Activated CD4-positive, alpha-beta T cell treated with anti-CD3 and anti-CD28 coated beads, Interleukin-2, amount 50 U/mL, for 24 hours (primary cell): ENCODE measurements at places on chromosomes 3 and 15.

DNA sequence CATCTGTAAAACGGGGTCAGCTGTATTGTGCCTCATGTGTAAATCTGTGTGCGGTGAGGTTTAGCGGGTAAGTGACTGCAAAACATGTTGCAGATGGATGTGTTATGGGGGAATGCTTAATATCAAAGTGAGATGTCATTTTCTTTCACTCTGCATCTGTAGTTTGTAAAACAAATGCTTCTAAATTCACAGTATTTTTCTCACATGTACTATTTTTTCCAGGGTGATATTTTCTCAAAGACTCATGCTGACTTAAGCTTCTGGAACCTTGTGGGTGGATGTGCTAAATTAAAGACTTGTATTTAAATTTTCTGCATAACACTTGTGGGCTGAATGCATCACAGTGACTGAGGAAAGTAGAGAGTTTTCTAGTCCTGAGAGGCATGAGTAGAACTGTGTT is 115.2 kb upstream of the TP63 start:
- DNase-seq: no peak

DNA sequence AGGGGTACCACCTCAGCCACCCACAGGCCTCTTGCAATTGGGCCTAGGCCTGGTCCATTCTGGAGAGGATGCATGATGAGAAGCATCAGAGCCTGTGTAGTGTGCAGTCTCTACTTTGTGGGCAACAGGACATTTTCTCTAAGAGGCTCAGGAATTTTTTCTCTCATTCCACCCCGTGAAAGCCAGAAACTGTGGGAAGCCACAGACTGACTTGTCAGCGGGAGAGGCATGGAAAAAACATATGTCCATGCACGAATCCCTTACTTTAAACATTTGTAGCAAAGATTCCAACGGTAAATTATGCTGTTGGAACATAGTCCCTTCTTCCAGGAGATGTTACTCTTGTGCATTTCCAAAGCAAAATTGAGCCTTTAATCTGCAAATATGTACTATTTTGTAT is 196.5 kb downstream of the KLHL25 start:
- DNase-seq: no peak

DNA sequence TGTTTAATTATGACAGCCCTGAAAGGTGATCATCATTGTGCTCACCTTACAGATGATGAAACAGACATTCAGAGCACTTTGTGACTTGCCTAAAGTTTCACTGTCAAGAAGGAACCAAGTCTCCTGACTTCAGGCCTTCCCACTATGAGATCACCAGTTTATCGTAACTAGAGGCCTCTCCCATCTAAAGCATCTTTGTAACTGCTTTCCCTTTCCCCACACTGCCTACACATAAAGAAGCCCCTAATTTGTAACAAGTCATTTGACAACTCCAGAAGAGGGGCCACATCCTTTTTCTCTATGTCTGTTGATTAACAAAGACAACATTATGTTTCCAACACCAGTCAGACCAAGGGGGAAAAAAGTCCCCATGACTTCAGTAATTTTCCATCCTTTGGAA is 1.1 kb downstream of the KLHL6 start:
- DNase-seq: no peak

GRCh38 chr3:186933816-186934215 is 3.5 kb downstream of the ST6GAL1 start:
- DNase-seq: no peak

DNA sequence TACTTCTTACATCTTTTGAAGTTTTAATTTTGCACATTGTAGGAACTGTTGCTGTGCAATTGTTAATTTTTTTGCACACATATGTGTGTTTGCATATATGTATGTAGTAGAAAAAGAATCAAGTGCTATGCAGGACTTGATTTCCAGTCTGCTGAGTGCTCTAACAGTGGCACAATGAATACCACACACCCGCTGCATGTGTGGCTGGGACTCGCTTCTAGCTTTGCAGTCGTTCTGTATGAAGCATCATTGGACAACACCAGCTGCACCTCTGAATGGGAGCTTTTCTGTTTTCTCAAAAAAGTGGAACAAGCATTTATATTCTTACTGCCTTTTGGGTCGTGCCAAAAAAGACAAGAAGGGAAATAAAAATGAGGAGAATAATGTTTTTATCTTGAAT is 564.7 kb downstream of the FOXP1 start:
- DNase-seq: no peak

DNA sequence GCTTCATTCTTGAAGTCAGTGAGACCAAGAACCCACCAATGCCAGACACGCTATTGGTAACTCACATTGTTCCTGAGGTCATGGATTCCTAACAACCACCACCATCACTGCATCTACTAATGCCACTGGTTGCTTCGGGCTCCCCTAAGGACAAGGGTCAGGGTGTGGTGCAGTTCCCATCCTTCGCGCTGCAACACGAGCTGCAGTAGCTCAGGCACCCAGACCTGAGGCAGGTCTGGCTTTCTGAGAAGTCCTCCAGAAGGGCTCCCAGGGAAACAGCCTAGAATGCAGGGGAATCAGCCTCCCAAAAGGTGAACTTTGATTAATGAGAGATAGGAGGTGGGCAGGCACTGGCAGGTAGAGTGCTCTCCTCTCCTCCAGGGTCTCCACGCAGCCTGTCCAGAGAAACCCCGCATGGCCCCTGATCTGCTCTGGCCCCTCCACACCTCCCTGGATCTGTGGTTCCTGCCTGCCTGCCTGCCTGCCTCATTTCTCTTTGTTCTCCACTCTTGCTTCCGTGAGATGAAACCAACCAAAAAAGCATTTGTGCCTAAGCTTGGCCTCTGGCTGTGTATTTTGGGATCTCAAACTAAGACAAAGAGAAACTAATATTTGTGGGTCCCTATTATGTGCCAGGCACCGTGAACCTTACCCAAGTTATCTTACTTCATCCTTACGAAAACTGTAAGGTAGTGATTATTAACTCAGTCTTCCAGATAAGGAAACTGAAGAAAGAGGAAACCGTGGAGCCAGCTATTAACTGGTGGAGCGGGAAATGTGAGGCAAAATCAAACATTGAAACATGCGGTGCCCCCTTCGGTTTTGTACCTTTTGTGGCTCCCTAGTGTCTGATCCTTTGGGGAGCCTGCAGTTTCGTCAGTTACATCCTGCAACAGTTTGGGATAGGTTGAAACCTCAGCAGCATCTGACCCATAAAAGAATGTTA is 43.9 kb upstream of the USP3 start:
- no peak for DNase-seq

DNA sequence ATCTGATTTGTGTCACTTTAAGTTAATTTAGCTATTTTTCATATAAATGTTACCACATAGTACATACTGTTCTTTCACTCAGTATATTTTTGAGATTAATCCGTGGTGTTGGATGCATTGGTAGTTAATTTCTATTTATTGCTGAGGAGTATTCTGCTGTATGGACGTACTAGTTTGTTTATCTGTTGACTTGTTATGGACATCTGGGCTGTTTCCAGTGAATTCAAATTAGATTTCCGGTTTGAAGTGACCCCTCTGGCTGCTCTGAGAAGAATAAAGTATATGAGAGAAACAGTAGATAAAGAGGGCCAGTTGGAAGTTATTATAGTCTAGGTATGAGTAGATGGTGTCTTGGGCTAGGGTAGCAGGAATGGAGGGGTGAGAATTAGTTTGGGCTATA is 15.6 kb downstream of the KAT2B start:
- no peak for DNase-seq

GRCh38 chr3:140917772-140918171 is 23.9 kb upstream of the SLC25A36 start:
- DNase-seq: no peak

- DNase-seq: no peak
Observed at GRCh38 chr15:23690450-23690852, 3.3 kb upstream of the NDN start.

DNA sequence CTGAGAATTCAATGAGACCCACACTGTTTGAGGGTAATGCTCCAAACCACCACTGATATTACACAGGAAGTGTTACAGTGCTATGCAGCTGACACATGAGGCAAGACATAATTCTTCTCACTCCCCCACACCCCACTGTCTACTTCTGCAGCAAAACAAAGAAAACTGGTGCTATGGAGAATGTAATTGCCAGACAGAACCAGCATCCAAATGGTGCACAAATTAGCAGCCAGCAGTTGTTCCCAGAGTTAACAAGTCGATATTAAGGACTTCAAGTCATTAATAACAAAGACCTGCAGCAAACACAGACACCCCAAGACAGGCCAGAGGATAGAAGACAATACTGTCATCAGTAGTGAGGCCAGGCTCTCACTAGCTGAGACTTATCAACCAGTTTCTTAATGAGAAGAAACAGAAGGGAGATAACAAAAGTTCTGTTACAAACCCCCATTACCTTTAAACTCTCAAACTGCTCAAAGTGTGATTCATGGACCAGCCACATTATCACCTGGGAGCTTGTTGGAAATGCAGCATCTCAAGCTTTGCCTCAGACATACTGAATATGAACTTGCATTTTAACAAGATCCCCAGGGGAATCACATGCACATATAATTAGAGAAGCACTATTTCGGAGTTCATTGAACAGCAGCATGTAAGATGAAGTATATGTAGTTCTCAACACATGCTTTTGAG is 58.7 kb upstream of the FNDC3B start:
- DNase-seq: no peak

- DNase-seq: no peak
Observed at GRCh38 chr15:75167588-75168350, 33.9 kb upstream of the C15orf39 start.

DNA sequence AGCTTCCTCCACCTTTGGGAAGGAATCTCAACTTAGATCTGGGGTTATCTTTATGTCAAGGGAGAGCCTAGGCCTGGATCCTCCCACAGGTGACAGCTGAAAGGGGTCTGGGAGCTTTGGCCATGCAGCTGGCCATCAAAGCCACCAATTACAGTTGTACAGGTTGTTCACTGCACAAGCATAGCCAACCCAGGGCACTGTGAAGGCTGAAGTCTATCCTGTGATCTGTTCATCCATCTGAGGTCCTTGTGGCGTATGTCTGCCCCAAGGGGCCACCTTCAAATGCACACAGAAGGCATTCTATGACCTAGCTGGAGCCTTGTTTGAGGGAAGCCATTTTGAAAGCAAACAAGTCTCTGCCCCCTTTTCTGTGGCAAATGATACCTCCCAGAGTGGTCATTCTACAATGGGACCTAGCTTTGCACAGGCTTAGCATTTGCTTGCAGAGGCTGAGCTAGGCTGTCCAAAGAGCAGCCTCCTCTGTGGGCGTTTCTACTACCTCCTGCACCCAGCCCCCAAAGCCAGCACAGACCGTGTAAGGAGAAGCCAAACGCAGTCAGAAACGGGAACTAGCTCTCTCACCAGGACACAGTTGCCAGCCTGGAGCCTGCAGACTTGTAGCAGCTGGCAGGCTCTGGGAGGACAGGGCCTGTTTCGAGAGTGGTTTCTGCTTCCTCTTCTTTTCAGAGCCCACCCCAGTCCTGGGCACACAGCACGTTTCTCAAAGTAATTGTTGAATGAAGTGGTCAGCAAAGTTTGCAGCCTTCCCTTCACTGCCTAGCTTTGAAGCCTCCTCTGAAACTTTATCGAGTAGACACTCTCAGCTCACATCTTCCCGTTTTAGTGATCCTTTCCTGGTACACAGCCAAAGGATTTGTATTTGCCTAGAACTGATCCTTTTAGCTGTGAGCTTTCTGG is 157.3 kb upstream of the SMAD3 start:
- no peak for DNase-seq

- no peak for DNase-seq
Observed at GRCh38 chr15:47932951-47933641, 187.7 kb upstream of the SLC24A5 start.

DNA sequence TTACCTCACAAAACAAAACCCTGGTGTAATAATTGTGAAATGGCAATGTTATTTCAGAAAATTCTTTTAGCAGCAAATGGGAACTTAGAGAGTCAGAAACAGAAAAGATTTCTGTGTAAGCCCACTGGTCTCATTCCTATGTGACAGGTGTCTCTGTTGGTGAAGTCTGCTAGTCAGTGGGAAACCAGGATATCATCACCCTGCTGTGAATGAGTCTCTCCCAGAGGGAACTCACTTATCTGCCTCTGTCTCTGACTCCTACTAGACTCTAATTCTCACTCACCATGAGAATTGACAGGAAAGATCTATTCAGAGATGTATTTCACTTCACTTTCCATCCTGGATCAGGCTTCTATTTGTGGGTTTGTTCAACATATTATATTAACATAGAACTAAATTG is 266.0 kb downstream of the EPHA3 start:
- no peak for DNase-seq

GRCh38 chr3:72567474-72567873 is 280.8 kb downstream of the SHQ1 start:
- no peak for DNase-seq

GRCh38 chr3:4517093-4517492 is 23.9 kb downstream of the ITPR1 start:
- DNase-seq: no peak

GRCh38 chr3:160403028-160403545 is 3.6 kb downstream of the SMC4 start:
- DNase-seq: no peak

DNA sequence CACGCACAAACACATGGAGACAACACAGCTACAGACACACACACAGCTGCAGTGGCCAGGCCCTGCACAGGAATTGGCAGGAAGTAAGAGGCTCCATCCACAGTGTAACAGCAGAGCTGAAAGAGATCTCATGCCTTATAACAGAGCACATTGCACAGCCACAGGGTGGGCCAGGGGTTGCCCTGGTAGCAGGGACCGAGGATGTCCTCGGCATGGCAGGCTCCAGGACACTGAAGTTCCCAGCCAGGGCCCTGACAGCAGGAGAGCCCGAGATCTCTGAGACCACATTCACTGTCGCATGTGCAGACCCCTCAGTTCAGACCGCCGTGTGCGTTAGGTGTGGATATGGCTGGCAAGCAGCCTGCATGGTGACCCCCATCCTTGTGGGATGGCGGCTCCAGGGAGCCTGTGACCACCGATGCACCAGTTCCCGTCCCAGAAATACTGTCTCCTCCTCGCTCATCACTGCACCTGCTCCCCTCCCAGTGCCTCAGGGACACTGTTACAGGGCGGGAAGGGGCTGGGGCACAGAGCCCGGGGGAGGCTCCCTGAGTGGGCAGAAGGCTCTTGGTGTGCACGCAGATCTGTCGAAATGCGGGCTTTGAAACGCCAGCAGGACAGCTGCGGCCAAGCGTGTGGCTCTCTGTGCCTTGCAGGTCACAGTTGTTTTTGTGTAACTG is 1.5 kb upstream of the OCA2 start:
- DNase-seq: no peak

DNA sequence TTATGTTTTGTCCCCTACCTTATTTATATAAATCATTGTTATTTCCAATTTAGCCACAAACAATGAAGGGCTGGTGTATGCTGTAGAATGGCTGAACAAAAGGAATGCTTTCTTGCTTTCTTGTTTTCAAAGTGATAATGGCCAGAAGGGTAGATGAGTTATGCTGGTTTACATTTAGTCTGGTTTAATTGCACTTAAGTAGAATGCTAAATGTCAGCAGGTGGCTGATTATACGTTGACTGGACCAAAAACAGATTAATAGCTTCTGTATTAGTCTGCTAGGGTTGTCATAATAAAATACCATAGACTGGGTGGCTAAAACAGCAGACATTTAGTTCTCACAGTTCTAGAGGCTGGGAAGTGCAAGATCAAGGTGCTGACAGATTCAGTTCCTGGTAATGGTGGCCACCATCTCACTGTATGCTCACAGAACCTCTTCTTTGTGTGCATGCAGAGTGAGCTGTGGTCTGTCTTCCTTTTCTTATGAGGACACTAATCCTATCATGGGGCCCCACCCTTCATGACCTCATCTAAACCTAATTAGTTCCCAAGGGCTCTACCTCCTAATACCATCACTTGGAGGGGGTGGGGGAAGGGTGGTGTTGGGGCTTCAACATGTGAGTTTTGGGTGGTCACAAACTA is 17.1 kb upstream of the XIRP1 start:
- DNase-seq: no peak
